ENCODE measurements at places on chromosomes 7 and 10.

DNA sequence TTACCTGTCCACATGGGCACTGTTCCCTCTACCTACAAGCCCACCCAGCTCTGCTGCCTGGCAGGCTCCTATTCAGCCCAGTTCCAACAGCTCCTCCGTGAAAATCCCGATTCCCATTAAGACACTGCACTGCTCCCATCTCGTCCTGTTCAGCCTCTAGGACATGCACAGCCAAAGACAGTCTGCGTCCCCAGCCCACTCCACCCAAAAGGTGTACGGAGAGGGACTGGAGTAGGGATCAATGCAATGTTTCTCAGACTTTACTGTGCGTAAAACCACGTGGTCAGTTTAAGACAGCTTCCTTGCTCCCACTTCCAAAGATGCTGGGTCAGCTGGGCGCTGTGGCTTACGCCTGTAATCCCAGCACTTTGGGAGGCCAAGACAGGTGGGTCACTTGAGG lies 19.9 kb downstream of the FGFR2 start:
- no peak for DNase-seq

GRCh38 chr10:28719789-28720436 lies 42.6 kb downstream of the BAMBI start:
- no peak for DNase-seq

DNA sequence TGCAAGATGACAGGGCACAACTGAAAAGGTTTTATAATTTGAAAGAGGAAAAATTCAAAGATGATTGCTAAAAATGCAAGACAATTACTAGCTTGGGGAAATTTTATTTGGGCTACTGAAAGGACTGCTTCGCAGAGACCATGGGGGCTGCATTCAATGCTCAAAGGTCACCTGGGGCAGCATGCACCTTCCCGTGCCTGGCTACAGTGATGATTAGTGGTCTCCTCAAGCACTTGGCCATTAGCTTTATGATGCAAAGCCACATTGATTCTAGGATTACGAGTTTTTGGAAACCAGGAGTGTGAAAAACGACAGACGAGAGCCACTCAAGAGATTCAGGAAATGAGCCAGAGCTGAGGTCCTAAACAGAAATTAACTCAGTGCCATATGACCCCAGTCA lies 764.6 kb downstream of the PHTF2 start:
- DNase-seq, result no peak

GRCh38 chr10:131090761-131091661 lies 220.5 kb downstream of the TCERG1L start:
- no peak for DNase-seq

DNA sequence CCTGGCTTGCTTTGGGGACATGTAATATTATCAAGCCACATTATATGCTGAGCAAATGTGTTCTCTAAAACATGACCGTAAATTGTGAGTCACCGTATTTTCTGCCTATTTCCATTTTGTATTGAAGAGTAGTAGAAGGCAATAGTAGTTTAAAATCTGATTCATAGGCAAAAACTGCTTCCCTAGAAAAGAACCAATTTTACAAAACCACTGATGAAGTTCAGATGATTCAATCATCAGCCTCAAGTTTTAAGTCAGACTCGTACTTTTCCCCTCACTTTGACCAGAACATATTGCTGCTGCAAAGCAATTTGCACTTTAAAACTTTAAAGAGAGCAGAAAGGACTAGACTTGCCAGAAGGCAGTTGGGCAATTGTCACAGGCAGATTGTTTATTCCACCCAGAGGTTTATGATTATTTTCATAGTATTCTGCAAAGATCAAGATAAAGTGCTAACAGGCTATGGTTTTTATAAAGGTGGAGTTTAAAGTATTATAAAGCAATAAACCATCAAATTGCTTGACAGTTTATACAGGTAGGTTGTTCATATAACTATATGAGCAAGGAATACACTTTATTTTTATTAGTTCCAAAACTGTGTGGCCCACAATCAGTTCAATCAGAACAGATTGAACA lies 168.2 kb downstream of the ETV1 start:
- DNase-seq, result no peak

DNA sequence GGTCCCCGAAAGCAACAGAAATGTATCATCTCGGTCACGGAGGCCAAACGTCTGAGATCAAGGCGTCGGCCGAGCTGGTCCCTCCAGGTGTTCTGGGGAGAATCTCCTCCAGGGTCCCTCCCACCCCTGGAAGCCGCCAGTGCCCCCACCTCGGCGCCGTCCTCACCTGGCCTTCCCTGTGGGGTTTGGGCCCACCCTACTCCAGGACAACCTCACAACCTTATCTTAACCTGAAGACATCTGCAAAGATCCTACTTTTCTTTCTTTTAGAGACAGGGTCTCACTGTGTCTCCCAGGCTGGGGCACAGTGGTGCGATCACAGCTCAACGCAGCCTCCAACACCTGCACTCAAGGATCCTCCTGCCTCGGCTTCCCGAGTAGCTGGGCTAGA lies 33.4 kb downstream of the ADAP1 start:
- no peak for DNase-seq

DNA sequence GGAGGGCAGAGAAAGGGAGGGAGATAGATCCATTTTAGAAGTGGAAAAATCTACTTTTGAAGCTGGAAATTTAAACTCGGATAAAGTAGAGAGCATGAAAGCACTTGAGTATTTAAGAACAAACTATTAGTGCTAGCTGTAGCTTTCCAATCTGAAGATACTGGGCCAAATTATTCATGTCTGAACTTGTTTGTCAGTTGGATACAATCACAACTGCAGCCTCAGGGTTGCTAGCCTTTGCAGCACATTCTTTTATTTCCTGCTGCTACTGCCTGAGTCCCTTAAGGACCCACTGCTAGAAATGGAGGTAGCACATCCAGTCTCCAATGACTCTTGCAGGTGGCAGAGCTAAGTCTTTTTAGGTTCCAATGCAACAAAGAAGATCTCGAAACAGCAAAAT lies 8.3 kb upstream of the SLC25A13 start:
- DNase-seq, result no peak

DNA sequence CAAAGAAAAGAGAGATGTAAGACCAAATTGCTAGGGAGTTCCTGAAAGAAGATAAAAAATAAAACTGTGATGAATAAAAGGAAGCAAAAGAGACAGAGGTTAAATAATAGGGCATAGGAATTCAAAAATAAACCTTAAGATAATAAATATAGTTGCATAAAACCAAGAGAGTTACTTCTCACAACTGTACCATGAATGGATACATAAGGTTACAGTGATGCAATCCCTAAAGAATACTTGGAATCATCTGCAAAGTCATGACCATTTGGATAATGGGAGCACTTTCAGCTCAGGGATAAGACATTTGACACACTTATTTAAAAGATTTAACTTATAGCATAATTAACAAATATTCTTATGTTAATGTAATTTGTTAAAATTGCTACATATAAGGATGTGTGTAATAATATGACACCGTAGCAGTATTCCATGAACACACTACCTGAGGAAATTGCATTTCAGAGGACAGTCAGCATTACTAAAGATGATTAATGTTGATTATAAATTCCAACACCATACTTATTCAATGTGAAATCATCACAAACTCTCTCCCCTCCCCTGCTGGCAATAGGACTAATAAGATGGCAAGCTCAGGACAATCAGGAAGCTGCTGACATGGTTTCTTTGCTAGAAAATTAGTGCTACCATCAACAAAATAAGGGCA lies 202.1 kb upstream of the AKR1E2 start:
- DNase-seq, result no peak

DNA sequence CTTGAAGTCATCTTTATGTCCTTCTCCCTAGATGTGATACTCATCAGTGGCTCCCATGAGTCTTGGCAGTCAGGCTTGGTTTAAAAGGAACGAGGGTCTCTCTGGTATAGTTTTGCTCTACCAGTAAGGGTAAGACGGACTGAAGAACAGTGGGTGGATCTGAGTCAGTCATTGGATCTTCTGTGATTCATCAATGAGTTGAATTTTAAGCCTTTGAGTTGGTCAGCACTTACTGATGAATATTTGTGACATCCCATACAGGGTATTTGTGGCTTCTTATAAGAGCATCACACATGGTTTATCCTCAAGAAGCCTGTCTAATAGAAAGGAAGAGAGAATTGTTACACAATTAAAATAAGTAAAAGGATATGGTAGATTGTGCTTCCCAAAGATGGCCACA lies 87.3 kb upstream of the NAMPT start:
- no peak for DNase-seq

DNA sequence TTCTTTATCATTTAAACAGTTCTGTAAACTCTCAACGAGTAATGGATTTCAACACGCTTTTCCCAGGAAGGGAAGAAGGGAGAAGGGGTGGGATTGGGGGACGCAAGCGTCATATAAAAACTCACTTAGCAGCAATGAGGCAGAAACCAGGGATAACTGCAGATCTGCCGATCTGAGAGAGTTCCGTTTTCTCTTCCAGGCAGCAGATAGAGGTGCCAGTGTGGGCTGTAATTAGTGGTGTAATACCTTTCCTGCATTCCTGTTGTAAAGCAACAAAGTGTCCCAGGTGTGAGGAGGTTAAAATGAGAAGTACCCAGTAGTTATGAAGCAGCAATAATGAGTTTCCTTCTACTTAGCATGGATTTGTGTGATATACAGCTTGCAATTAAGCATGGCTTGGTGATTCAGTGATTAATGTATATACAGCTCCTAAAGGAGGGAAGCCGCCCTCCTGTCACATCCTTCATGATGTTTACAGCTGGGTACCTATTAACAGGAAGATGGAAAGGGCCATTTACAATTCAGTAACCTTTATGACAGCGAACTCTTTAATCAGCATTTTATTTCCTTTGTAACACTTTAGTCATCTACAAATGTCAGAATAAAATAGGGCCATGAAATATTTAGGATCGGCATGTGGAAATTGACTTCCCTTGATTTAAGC lies 271.9 kb downstream of the LRMDA start:
- DNase-seq, result no peak

DNA sequence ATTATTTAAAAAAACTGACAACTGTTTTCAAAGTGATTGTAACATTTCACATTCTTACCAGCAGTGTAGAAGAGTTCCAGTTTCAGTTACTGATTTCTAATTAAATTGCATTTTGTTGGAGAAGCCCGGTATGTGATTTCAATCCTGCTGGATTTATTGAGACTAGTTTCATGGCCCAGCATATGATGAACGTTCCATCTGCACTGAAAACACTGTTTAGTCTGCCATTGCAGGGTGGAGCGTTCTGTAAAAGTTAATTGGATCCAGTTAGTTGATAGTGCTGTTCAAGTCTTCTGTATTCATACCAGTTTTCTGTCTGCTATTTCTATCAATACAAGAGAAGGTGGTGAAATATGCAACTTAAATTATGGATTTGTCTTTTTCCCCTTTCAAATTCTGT lies 37.3 kb upstream of the CCNY start:
- DNase-seq, result no peak

- DNase-seq, result no peak
Observed at GRCh38 chr7:151873402-151873965, 3.4 kb downstream of the PRKAG2 start.

- DNase-seq, result no peak
Observed at GRCh38 chr10:12727832-12728215, 273.7 kb downstream of the CCDC3 start.

GRCh38 chr7:77239471-77239870 lies 39.9 kb upstream of the FGL2 start:
- DNase-seq, result no peak

Data from activated CD4-positive, CD25-positive, alpha-beta regulatory T cell treated with anti-CD3 and anti-CD28 coated beads, Interleukin-2, amount 50 U/mL, for 16 hours (primary cell).